Stimulated activated CD8-positive, alpha-beta memory T cell treated with anti-CD3 and anti-CD28 coated beads, Interleukin-7, amount 100 ng/mL, for 48 hours (primary cell): ENCODE measurements at places on chromosomes 1 and 21.

- DNase-seq, result no peak
These were observed 21.8 kb downstream of the C1orf52 start for GRCh38 chr1:85237613-85238012.

- no peak for DNase-seq
These were observed 110.5 kb upstream of the COL6A1 start for GRCh38 chr21:45870851-45871615.

GRCh38 chr1:208002078-208002477 lies 91.2 kb upstream of the CD34 start:
- DNase-seq, result no peak

DNA sequence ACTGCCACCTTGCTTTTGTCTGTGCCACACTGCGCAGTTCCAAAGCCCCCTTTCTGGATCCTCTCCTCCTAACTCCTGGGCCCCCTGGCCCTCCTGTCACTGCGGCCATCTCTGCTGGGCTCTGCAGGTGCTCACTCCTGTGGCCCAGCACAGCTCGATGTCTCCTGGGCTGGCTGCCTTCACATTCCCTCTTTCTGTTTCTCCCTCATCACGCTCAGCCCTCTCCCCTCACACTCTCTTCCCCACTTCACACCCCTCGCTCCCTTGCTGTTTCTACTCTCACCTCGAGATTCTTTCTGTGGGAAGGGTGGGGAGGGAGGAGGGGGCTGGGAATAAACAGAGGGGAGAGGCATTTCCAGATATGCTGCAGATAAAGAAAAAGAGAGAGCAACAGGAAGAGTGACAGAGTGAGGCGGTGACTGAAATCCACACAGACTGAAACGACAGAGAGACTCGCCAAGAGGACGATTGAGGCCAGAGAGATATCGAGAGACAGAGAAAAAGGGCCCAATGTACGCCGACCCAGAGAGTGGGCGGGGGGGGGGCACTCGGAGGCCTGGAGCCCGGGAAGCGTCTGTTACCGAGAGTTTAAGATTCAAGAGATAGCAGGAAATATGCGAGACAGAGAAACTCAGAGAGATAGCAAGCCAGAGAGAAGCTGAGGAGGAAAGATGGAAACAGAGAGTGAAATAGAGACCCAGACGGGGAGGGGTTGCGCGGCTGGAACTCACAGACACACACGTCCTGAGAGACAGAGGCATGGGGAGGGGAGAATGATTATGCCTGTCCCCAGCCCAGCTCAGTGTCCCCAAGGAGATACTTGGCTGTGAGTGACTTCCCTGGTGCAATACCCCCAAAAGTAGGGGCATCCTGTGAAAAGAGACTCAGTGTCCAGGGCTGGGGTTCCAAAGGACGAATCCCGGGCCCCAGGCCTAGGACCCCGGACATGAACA lies 666 bp downstream of the CSF3R start:
- DNase-seq, result no peak

DNA sequence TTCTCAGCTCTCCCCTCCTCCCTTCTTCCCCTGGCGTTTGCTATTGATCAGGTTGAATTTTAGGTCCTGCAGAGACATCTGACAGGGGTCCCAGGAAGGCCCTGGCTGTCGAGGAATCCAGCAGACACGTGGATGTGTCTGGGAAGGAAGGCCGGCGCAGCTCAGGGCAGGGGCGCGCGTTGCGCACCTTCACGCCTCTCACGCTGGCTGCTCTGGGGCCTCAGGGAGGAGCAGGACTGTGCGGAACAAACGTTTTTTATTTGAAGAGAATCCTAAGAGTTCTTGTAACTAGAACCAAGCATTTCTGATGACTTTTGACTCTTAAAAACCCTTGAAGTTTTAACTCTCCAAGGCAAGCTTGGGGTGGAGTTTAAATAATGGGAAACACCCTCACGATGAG lies 54.2 kb downstream of the SLC37A1 start:
- DNase-seq, result no peak

GRCh38 chr1:16348414-16349182 lies 3.7 kb downstream of the FBXO42 start:
- DNase-seq, result no peak

DNA sequence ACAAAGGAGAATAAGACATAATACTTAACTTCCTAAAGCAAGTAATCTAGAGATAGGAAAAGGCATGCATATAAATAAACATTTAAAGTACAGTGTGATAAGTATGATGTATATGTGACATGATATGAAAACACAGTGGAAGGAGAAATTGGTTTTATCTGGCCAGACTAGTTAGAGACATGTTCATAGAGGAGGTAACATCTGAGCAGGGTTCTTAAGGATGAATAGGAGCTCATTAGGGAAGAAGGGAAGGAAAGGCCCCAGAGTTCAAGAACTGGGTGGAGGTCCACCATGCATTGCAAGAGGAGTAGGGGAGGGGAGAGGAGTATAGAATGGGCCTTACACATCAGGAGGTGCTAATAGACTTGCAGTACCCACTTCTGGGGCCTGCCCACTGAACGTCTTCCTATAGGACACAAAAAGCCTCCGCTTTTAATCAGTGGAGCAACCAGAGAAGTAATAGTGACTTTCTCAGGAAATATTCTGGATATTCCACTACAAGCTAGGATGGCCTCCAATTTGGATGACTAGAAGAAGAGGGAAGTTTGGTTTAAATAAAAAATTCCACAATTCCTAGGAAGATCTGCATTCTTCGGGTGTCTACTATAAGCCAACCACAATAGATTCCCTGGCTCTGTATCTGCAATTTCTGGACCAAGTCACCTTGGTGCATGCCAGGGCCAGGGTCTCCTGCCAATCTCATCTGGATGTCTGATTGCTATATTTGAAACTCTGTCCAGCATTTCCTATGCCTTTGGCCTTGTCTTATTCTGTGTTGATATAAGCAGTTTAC lies 41.9 kb downstream of the NGF start:
- no peak for DNase-seq

GRCh38 chr1:218112862-218113261 lies 172.2 kb upstream of the RRP15 start:
- no peak for DNase-seq

DNA sequence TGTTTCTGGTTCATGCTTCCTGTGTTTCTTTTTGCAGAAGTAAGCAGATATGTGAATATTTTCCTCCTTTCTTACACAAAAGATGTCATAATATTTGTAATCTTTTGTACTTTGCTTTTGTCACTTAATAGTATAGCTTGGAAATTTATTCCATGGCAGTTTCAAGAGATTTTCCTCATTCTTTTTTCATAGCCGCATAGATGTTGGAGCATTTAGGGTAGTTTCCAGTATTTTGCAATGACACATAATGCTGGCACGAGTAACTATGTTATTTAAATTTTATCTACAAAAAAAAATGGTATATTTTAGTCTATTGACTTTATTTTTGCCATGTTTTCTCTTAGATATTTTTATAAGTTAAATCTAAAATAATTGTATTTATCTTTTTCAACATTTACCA lies 40.7 kb downstream of the AGO3 start:
- DNase-seq, result no peak
